Fibroblast of pulmonary artery (primary cell): ENCODE measurements at places on chromosomes 12 and 14.

- peak; percentile 55 for DNase-seq
Observed at GRCh38 chr12:108468196-108468968, 46.7 kb upstream of the FICD start.

GRCh38 chr12:3772380-3772779 lies 19.5 kb upstream of the CRACR2A start:
- DNase-seq = peak; percentile 18

GRCh38 chr14:74599946-74600345 lies 12.1 kb downstream of the LTBP2 start:
- DNase-seq = no peak

- no peak for DNase-seq
Observed at GRCh38 chr12:29564925-29565324, 67.4 kb upstream of the OVCH1 start.

GRCh38 chr12:13116259-13116658 lies 12.8 kb upstream of the GSG1 start:
- DNase-seq = no peak

- DNase-seq = no peak
Observed at GRCh38 chr14:24361326-24361725, 6.7 kb upstream of the NFATC4 start.

DNA sequence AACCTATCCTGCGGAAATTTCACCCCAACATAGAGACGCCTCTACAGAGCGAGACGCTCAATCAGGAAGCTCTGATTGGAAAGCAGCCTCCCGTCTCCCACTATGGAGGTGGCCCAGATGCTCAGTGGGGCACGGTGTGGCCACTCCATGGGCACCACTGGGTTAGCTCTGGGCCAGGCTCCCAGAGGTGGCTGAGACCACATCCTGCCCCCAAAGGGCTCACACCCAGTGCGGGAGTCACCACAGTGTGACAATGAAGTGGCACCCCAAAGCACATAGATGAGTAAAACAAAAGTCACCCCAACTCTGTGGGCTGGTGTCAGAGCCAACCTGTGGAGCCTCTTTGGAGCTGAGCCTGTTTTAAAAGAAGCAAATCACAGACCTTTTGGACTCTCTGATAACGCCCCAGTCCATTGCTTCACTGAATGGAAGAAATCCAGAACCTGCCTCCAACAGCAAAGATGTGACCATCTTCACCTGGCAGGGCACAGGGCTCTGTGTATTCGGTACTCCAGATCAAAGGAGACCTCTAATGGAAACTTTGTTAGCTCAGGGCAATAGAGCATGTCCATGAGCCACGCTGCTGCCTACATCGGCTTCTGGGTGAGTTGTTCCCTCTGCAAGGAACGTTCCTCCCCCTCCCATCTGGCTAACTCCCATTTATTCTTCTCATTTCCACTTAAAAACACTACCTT lies 19.6 kb downstream of the CLMN start:
- DNase-seq = no peak

DNA sequence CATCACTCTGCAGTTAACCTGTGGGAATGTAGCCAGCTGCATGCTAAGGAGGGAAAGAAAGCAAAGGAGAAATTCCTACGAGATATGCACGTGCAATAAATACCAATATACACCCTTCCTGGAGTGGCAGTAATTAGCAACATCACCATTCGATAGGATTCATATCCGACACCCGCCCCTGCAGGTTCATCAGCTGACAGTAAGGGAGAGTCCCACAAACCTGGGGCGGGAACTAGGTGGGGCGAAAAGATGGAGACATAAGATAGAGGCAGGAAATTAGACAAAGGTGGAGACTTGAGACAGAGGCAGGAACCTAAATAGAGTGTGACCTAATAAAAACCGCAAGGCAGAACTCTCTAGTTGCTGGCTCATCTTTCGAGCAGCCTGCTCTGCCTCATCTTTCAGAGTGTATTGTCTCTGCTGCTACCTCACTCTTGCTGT lies 51.6 kb downstream of the PLEKHG3 start:
- DNase-seq = peak; percentile 24

DNA sequence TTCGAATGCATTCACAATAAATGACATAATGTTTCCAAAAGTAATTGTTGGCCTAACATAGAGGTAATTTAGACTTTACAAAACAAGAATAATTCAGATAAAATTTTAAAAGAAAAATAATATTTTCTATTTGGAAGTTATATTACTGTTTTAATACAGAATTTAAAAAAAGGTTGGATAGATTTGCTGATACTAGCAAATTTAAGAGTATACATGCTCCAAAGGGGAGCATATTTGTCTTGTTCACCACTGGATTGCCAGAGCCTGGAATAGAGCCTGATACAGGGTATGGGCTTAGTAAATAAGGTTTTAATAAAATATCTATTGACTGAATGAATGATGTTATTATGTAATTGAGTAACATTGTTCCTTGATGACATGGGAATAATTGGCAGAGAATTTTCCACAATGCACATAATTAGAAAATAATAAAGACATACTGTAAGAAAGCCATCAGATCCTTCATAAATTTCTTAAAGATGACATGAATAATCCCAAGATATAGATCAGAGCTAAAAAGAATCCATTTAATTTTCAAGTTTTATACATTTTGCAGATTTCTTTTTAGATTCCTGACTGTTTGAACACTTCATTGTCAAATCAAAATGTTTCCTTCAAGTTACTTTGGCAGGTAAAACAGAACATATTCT lies 305.3 kb downstream of the SLC6A15 start:
- DNase-seq = no peak

DNA sequence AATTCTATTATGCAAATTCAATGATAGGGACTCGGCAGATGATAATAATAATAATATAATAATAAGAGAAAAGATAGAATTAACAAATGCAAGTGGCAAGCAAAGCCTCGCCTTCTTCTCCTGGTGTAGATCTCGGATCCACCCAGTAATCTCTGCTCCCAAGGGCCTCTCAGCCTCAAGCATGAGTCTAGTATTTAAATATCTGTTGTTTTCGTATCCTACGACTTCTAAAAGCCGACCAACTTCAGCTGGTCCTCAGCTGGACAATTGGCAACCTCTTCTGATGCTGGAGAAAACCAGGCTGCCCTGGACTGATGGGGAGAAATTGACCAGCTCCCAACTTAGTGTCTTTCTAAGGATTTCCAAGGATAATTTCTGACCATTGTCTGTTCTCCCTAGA lies 14.0 kb upstream of the MAP1LC3B2 start:
- no peak for DNase-seq

DNA sequence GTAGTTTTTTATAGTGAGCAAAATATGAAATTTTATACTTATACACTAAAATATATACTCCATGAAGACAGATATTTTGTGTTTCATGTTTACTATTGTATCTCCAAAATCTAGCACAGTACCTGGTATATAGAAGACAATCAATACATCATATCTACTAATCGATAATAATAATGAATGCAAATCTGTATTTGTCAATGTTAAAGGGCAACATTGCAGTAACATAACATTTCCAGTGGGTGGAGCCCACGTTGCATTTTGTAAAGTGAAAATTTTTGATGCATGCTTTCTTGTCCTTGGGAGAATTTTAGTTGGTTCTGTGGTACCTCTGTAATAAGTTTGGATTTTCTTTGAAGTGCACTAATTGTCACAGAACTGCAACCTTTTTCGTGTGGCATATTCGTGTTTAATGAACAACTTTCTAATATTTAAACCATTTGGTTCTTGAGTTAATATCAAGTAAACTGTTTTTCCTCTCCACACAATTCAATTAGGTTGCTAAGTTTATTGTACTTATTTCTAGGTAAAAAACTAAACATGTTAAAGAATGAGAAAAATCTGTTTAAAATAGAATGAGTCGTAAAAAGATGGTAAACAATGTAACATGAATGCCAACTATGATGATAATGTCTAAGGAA lies 47.4 kb downstream of the AVPR1A start:
- peak; percentile 44 for DNase-seq

DNA sequence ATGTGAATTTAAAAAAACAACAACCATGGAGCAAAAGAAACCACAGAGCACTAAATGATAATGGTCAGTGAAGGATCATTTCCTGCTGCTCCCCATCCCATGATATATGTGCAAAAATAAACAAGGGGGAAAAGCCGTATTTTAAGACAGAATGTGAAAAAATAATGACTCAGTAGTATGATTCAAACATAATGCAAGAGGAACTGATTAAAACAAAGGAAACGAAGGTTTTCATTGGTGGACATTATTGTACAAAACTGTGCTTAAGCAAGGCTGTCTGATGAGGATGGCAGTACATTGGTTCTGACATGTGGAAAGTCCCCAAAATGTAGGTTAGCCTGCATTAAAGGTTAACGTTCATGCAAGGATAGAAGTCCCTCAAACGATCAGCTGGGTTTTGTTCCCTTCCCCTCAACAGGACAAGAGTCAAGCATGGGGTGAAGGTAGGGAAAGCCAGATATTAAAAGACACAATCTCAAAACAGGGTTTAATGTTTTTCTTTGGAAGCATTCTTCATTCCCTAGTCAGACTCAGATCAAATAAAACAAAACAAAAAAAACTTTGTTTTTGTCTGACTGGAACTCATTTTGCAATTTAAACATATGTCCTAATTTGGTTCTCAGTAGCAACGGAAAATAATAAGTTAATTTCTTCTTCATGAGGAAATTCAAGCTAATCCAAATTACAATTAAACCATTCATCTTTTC lies 26.3 kb upstream of the PTGDR start:
- peak; percentile 88 for DNase-seq
